ENCODE measurements at places on chromosomes 3 and 15.
A peak's percentile ranks its signal among the peaks of the same experiment; 100 is the strongest.

DNA sequence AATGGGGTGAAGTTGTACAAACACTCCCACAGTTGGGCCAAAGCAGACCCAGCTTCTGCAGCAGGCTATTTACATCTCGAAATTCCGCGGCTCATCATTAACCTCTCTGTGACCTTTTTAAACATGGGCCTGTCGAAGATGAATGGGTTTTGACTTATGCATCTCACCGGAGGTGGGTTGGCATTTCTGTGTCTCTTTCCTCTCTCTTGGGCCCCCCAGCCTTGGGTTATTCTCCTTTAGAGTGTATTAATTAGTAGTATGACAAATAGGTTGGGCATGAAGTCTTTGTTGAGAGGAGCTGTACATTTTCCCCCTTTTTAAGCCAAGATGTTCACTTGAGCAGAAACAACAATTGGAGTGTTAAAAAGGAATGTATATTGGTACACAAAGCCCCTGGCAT is 9.8 kb downstream of the SMAD6 start:
- DNase-seq = no peak

DNA sequence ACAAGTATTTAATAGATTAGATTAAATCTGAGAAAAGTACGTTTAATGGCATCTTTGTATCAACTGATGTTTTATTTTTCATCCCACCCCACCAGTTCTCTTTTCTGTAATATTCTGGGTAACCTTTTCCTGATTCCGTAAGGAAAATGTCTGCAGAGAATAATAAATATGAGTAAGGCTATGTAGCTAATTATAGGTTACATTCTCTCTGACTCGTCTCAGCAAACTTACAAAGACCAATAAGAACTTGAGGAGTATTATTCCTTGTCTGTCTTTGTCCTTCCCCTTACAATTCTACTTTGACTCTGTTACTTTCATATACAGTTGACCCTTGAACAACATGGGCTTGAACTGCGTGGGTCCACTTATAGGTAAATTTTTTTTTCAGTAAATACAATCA is 12.1 kb downstream of the SNAP23 start:
- no peak for DNase-seq

- no peak for DNase-seq
Measured at GRCh38 chr3:122263058-122263457, 62.0 kb upstream of the CSTA start.

GRCh38 chr15:90901175-90902039 is 1.7 kb upstream of the MAN2A2 start:
- peak; percentile 47 for DNase-seq

GRCh38 chr3:62132027-62132602 is 241.2 kb downstream of the FEZF2 start:
- no peak for DNase-seq

DNA sequence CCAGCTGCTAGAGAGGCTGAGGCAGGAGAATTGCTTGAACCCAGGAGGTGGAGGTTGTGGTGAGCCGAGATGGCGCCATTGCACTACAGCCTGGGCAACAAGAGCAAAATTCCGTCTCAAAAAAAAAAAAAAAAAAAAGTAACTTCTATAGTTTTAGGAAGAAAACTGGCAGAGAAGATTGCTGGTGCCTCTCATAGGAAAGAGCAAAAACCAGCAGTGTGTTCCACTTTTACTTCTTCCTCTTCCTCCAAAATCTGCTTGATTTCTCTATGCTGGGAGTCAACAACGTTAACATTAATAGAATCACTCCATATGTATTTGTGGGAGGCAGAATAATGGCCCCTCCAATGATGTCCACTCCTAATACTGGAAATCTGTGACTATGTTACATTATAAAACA is 12.5 kb upstream of the NR1D2 start:
- no peak for DNase-seq

DNA sequence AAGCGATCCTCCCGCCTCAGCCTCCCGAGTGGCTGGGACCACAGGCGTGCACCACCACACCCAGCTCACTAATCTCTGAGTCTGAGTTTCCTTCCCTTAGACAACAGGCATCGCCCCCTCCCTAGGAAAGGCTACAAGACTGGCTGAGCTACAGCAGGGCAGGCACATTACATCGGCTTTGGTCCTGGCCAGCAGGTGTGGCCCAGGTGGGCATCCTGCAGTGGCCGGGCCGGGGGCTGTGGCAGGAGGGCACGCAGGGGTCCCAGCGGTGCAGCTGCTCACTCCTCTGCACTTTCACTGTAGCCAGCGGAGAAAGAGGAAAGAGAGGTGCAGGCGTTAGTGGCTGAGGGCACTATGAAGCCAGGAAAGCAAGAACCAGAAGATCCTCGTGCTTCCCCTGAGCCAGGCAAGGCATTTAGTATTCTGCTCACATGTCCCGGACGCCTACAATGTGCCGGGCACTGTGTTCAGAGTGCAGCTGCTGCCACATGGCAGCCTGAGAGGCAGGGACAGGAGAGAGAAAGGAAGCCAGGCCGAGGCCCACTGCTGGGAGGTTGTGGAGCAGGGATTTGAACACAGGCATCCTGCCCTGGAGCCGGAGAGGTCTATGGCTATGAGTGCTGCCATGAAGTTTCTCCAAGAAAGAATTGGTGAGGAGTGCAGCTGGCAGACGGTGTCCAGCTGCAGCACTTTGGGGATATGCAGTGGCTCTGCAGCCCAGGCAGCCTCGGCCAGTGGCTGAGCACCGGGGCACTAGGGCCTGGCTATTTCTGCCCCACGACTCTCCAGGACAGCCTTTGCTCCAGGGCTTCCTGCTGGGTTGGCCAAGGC is 22.3 kb downstream of the GRIP2 start:
- no peak for DNase-seq

GRCh38 chr3:171374661-171375285 is 85.4 kb downstream of the TNIK start:
- DNase-seq = no peak

DNA sequence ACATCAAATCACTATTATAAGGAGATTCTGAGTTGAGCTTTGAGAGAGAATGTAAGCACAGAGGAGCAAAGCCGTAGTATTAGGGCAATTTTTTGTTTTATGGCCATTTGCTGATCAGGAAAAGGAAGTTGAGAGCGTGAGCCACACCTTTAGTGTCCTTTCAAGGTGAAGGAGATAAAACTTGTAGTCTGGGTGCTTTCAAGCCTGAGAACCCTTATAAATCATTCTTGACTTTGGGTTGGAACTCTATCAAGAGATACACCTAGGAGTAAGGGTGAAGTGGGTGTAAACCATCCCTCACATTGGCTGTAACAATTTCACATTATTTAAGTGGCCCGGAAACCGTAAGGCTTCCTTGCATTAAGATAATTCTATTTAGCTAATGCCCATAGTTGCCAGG is 122.2 kb downstream of the ATG7 start:
- no peak for DNase-seq

DNA sequence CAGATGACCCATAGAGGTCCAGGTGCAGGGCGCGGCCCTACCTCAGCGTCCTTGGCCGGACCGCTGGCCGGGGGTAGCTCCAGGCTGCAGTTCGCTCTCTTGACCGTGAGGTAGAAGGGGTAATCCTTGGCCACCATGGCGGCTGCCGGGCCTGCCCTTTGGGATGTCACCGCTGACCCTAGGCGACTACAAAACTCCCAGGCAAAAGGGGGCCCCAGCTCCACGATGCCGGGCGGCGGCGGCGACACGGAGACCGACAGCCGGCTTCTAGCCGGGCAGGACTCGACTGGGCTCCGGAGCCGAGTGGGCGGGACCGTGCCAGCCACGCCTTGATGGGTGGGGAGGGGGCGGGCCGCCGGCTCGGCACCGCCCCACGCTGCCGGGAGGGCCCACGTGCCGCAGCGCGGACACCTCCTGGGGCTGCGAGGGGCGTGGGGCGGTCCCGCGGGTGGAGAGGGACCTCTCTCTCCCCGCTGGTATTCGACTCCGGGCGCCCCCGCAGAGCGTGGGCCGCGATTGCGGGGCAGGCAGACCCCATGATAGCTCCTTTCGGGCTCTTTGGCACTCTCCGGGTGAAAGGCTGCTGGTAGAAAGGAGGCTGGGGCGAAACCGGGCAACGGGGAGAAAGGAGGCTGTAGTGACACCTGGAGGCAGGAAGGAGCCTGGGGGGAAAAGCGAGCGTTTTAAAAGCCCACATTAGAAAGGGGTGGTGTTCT is at the start of gene ARHGEF3:
Gene ARHGEF3 (minus strand): TSS at position 288 of the 716 bp plus-strand sequence. CDS start 151 bp downstream, at position 137.
- peak; percentile 83 for DNase-seq

DNA sequence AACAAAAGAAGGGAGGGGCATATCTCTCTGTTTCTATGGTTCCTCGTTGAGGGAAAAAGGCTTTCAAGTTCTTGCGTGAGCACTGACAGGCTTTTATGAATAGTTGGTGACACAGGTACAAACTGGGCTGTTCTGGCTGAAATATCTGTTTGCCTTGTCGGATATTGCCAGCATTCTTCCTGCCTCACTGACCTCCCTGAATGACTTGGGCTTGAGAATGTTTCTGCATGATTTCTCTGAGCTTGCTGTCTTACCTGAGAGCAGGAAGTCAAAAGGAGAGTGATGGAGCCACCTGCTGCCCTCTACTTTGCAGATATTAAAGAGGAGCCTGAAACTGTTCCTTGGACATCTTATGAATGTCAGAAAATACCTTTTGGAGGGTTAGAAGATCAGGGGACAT is 4.8 kb downstream of the GCNT3 start:
- DNase-seq = no peak

DNA sequence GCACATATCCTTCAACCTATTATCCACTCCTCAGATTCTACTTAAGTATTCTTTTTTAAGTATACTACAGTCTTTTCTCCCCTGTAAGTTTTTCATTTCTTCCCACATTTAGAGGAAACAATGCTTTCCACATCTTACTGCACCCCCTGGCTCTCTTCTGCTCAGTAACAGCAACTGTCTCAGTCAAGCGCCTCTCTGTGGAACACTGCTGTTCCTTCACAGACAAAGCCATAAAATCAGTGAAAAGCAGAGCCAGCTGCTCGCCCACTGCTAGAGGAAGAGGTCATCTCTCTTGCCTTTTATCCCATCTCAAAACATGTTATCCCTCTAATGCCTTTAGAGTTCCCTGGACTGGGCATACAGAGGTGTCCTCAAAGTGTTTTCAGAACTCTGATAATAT is 24.8 kb downstream of the SERP1 start:
- peak; percentile 46 for DNase-seq

- peak; percentile 3 for DNase-seq
Measured at GRCh38 chr15:53978253-53978906, at the start of gene UNC13C. Gene UNC13C (plus strand): TSS chr15:53978441. CDS start chr15:54012904, 34,463 bp downstream.

DNA sequence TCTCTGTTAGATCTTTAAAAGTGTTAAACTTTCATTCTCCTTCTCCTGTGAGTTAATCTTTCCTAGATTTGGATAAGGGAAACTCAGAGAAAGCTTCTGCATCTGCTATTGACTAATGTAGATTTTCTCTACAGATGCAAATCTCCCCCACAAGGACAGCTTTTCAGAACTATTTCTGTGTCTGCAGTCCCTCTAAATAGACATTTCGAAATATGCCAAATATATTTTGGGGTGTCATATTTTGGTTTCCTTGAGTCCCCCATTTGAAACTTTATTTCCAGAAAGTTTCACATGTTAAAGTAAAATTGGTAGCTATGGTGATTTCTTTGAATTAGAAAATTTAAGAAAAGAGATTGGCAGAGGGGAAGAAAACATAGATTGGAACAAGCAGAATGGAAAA is 852.3 kb upstream of the ALCAM start:
- no peak for DNase-seq

Measured in SK-MEL-5 (cell line).